Urothelium cell line (cell line): ENCODE measurements at places on chromosomes 5 and 9.

GRCh38 chr5:172403817-172404216 lies 50.5 kb downstream of the SH3PXD2B start:
- DNase-seq = no peak

- DNase-seq = no peak
Measured at GRCh38 chr5:55593115-55593472, 58.3 kb upstream of the PLPP1 start.

DNA sequence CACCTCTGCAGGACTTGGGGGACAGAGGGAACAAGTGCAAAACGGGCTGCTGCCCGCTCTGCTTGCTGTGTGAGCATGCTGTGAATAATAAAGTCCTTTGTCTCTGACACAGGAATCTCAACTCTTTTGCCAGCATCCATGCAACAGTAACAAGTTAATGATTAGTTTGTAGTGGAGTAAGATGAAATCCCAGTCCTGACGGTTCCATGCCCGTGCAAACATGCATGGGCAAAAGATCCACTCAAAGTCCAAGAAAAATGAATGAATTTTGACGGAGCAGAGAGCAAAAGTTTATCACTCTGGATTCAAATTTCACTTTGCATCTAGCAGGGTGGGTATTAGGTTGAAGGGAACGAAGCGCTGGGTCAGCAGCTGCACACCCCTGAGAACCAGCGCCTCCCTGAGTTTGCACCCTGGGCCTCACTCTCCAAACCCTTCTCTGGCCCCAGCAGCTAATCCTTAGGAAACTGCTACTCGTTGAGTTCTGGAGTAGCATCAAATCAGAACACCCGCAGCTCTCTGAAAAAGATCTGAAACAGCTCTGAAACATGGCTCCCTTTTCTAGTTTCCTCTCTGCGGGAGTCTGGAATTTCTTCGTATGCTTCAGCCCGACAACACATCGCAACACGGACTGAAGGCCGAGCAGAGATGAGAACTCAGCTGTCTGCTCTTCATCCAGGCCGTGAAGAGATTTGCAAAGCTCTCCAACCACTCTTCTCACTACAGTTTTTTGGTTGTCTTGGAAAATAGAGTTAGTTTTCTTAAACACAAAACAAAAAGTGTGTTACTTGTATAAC lies 45.6 kb upstream of the RUFY1 start:
- DNase-seq = no peak

DNA sequence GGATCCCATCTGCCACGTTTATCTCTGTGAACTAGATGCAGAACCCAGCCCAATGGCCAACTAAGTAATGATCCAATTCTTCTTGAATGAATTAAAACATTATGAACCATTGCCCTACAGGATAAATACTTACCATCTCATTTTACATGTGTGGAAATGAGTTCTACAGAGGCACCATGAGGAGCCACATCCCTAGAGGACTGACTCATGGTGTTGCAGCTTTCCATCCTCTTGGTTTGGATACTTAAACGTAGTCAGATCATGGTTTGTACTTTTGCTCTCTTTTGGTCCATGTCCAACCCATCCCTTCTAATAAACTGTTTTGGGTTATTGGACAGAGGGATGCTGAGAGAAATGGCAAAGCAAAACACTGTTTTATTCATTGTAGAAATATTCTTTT lies 484.8 kb downstream of the EBF1 start:
- no peak for DNase-seq

GRCh38 chr5:332843-333242 lies 11.3 kb downstream of the AHRR start:
- no peak for DNase-seq

GRCh38 chr9:99556998-99557397 lies 264.7 kb upstream of the NR4A3 start:
- DNase-seq = peak; percentile 22

DNA sequence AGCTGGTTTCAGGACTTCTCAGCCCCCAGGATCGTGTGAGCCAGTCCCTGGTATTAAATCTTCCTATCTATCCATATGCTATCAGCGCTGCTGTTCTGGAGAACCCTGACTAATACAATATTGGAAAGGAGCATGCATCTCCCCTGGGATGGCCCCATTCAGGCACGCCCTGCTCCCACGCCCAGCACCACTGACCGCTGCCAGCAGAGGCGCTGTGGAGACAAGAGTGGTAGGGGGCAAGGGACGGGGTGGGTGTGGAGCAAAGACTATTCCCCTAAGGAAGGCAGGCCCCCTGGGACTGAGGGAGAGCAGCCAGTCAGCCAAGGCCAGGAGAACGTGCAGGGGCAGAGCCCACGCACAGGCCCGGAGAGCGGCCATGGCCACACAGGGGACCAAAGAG lies 116.0 kb downstream of the VAV2 start:
- DNase-seq = no peak

GRCh38 chr5:143683459-143683858 lies 128.5 kb upstream of the HMHB1 start:
- no peak for DNase-seq

DNA sequence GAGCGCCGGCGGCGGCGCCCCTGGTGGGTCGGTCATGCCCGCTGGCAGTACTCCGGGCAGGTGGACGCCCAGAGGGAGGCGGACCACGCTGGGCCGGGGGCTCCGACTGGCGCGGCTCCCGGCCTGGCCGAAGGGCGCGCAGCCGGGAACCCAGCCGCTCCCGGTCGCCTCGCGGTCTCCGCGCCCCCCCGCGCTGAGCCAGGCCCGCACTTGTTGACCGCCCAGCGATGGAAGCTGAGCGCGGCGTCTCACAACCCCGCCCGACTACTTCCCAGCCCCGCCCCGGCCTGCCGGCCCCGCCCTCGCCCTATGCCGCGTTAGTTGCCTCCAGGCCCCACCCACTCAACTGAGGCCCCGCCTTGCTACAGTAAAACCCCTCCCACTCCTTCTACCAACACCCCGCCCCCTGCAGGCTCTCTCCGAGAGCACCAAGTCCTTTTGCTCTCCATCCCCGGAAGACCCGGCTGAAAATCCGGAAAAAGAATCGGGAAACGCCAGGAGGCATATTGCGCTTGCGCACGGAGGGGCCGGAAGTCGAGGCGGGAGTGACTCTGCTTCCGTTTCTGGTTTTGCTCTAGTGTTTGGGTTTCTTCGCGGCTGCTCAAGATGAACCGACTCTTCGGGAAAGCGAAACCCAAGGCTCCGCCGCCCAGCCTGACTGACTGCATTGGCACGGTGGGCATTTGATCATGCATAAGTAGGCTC lies at the start of the genes BAG1 and CHMP5:
BAG1 (minus strand) TSS at position 236 of the 705 bp plus-strand sequence.
CHMP5 (plus strand) TSS at position 577 of the 705 bp plus-strand sequence; CDS start at position 607, 30 bp downstream.
- peak; percentile 99 for DNase-seq

DNA sequence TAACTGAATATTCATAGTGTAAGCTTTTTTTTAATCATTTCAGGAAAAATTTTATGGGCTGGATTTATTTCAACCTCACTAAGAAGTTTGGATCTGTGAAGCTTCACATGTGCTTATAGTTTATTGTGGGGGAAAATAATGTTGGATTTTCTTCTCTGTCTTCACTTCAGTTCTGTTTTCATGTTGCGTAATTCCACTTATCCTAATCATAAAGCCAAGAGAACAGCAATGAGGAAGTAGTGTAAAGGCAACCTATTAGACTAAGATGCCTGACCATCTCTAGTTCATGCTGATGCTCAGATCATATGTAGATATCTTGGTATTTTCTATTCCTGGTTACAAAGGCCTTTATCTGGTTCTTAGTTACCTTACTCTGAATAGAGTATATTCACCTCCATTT lies 50.0 kb downstream of the CD180 start:
- DNase-seq = no peak

DNA sequence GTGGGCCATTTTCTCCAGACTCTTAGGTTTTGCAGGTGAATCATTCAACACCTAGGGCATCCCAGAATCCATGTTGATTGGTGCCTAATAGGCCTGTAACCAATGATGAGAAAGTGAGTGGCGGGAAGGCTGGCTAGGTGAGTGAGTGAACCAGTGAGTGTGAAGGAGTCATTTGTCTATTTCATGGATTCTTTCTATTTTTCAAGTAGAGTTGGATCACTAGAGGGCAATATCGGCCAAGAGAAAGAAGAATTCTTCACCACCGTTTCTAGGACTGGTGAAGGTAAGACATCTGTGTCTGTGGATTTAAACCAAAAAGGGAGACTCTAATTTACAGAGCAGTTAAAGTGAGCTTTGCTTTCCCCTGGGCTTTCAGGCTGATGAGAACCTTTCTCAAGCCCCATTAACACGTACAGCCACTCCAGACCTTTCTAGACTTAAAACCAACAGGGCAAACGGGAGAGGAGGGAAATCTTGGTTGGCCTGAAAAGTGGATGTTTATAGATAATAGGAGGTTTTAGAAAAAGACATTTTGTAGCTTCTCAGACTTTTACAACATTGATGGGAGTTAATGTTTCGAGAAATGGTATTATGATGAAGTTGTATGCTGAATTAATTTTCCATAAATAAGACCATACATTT lies 114.3 kb upstream of the IL12B start:
- DNase-seq = peak; percentile 61

DNA sequence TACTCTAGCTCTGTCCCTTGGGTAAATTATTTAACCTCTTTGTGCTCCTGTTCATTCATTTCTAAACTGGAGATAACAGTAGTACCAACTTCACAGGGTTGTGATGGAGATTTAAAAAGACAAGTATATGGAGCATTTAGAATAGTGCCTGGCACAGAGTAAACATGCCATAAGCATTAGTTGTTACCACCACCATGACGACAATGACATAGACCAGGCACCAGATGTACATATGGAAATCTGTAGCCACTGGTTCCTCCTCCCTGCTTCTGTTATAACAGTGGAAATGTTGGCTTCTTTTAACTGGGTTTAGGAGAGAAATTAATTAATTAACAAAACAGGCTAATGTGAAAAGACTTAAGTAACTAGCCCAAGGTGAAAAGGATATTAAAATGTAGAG lies 217.5 kb downstream of the DENND1A start:
- no peak for DNase-seq

DNA sequence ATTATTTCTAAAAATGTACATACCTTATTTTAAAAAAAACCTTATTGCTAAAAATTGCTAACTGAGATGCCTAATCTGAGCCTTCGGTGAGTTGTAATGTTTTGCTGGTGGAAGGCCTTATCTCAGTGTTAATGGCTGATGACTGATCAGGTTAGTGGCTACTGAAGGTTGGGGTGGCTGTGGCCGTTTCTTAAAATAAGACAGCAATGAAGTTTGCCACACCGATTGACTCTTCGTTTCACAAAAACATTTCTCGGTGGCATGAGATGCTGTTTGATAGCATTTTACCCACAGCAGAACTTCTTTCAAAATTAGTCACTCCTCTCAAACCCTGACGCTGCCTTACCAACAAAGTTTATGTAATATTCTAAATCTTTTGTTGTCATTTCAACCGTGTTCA lies 14.7 kb downstream of the CENPK start:
- DNase-seq = no peak
